ENCODE measurements at places on chromosomes 3 and 15. TPM values are rescaled to one million over a fixed set of nuclear protein-coding genes. Genes with fewer than 3 reads are reported as not detected.

Gene CDHR4
- not detected for total RNA-seq

Gene TPRA1
- total RNA-seq = 20.7 TPM

Gene GABRG3
- total RNA-seq = not detected

Gene PLCH1
- not detected for total RNA-seq

Gene HDDC3
- 15.6 TPM for total RNA-seq

Gene TM4SF18
- 19.4 TPM for total RNA-seq

Gene CRYGS
- total RNA-seq = 6.7 TPM

Gene KIF9
- 2.6 TPM for total RNA-seq

Gene GOLGA8R
- total RNA-seq = 2.0 TPM

Gene GOLGA6L9
- 1.3 TPM for total RNA-seq
